ENCODE measurements at places on chromosomes 5 and 9.
A peak's percentile ranks its signal among the peaks of the same experiment; 100 is the strongest.

DNA sequence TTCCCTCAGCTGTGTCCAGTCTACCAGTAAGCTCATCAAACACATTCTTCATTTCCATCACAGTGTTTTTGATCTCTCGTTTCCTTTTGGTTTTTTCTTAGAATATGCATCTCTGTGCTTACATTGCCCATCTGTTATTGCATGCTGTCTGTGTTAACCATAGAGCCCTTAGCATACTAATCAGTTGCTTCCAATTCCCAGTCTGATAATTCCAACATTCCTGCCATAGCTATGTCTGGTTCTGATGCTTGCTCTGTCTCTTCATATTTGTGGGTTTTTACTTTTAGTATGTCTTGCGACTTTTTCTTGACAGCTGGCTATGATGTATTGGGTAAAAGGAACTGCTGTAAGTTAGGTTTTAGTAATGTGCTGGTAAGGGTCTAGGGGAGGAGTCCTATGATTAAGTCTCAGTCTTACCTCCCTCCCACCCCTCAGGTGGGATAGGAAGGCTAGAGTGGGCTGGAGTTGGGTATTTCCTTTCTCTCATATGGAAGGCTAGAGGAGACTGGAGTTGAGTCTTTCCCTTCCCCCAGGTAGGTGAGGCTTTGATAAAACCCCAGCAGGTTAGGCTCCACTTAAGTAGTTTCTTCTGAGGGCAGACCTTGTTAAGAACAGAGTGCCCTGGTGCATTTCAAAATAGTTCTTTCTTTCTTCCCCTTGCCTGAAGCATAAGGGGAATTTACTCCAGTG lies 99.1 kb upstream of the RASGRF2 start:
- no peak for DNase-seq

- no peak for DNase-seq
Measured at GRCh38 chr5:58983526-58984452, 400.9 kb downstream of the RAB3C start.

DNA sequence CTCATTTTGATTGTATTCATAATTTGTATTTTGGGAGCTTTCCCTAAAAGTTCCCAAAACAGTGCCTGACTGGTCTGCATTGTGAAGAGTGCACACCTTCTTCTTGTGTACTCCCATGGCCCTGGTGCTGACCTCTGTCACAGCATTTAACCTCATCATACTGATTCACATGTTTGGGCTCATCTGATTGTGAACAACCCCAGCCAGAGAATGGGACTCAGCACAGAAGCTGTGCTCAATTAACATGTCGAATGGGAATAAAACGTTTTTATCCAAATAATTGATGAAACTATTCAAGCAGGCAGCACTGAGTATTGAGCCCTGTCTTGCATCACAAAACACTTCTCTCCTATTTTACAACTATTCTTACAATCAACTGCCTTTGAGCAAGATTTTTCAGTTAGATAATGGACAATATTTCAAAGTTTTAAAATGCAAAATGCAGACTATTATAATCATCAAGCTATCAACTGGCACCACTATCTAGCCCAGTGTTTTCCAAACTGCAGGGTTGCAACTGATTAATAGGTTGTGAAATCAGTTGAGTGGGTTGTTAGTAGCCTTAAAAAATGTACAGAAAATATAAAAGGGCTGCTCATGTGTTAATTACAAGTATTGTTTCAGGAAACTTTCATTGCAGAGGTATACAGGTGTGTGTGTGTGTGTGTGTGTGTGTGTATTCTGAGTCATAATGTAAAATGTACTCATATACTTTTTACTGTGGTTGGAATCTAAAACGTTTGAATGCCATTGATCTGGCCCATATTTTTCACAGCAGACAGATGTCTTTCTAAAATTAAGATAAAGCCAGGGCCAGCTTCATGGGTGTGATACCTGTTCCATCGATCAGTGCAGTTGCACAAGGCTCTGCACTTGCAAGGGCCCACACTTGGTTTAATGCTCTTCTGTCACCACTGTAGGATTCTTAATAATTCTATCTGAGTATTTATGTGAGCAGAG lies 190.5 kb downstream of the PIK3R1 start:
- DNase-seq = no peak

DNA sequence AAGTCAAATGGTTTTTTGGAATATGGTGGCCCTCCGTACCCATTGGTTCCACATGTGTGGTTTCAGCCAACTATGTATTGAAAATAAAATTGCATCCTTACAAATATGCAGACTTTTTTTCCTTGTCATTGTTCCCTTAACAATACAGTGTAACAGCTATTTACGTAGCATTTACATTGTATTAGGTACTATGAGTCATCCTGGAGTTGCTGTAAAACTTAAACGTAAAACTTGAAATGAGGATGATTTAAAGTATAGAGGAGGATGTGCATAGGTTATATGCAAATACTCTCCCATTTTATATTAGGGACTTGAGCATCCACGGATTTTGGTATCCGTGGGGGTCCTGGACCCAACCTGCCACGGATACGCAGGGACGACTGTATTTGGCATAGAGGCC lies 16.3 kb downstream of the SDHA start:
- no peak for DNase-seq

DNA sequence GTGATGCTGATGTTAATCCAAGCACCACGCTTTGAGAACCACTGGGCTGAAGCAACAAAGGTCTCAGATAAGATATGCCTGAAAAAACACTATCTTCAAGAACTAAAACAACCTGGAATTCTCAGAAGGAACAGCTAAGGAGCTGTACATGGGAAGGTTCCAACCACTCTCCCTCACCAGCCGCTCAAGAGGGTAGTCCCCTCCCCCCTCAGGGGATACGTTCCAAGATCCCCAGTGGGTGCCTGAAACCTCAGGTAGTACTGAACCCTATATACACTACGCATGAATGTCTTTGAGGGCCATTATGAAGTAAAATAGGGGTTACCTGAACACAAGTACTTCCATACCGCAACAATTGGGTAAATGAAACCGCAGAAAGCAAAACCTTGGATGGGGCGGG lies 1.9 kb downstream of the BOD1 start:
- DNase-seq = no peak

GRCh38 chr5:127298036-127298429 lies 7.4 kb downstream of the MEGF10 start:
- no peak for DNase-seq

DNA sequence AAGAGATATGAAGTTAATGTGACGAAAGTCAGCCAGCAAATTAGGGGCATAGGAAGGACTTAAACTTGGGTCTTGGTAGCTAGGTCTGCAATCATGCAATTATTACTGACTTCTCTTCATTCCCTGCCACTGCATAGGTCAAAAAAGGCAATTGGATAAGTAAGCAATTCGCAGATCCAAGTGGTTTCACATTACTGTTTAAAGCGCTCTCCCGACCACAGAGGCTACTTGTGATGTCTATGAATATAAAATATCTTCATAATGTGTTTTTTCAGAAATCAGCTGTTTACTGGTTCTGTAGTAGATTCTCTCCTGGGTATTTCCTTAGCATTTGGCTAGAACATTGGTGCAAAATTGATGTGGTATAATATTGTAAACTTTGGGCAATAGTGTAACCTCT lies 174.7 kb upstream of the PTGER4 start:
- DNase-seq = no peak

- DNase-seq = no peak
Measured at GRCh38 chr5:5492087-5492933, 69.8 kb downstream of the ICE1 start.

GRCh38 chr9:97315550-97315949 lies 8.1 kb downstream of the CCDC180 start:
- DNase-seq = no peak

DNA sequence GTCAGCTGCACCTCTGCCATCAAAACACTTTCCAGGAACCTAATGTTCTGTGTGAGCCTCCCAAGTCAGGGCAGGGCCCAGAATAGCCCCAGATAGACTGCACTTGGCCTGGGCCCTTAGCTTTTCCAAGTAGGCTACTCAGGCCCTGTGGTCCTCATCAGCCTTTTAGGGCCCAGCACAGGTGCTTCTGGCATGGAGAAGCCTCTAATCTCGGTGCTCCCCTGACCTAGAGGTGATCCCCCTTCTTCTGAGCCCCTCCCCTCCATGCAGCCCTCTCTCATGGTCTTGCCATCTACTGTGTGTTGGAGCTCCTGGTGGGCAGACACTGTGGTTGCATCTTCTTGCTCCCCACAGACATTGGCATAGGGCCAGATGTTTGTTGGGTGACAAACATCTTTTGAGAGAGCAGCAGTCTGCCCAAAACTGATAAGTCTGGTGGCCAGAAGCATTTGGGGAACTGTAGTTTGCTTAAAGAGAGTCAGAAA lies 28.1 kb downstream of the FRMPD1 start:
- no peak for DNase-seq

GRCh38 chr5:9537223-9538141 lies 8.4 kb downstream of the SEMA5A start:
- DNase-seq = no peak

DNA sequence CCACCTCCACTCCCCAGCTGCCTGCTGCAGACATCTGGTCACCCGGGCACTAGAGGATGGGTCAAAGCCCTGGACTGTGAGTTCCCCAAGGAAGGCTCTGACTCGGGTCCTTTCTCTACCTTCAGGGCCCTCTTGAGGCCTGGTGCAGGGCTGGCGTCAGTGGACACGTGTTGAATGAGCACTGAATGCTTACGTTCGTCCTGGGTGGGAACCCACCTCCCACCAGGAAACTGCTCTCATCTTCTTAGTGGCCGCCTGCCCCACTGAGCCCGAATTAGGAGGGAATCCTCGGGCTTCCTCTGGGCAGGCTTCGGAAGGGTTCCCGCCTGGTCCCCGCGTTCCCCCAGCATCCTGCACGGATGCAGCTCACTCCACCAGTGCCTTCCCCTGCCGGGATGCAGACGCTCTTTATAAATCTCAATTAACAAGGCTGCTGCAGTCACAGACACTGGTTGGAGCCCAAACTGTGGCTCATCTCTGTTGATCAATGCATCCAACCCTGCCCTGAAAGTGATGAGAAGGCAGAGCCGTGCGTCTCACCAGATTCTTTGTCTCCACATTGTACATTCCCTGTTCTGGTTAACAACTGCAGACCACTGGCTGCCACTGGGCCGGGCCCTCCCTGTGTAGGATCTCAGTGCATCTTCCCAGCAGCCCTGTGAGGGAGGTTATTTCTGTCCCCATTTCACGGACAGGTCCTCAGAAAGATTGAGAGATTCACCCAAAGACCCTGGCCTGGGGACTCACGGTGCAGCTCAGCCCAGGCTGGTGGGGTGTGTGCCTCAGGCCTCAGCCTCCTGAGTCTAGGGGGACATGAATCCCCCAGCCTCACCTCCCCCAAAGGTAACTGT lies 168.8 kb downstream of the GAPVD1 start:
- no peak for DNase-seq

- DNase-seq = no peak
Measured at GRCh38 chr9:112049811-112050516, 125.1 kb downstream of the SUSD1 start.

DNA sequence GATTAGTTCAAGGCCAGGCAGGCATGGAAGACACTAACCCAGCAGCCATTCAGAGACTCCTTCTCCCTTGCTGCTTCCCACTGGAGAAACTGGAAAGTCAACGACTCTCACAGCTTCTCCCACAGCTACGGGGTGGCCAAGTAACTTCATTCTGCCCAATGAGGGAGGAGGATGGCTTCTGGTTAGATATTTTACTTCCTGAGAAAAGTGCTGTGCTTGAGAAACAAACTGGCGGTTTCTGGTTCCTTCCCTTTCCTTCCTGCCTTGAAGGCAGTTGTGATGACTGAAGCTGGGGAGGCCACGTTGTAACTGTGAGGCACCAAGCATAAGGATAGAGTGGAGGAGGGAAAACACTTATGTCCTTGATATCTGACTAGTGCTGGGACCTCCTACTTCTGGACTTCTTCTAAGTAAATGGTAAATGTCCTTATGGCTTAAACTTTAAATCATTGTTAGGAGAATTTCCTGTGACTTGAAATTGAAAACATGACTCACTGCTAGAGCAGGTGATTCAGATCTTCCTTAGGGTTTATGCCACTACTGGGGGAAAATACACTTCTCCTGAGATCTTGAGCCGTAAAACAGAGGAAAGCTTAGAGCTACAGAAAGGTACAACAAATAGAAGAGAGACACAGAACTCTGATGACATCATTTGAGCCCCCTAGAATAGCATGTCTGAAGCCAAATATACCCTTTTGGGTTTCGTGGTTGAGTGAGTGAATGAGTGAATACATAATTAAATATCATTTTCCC lies 3.1 kb upstream of the GNPDA1 start:
- DNase-seq = peak; percentile 56

GRCh38 chr9:119697996-119698395 lies 328.8 kb upstream of the BRINP1 start:
- no peak for DNase-seq

DNA sequence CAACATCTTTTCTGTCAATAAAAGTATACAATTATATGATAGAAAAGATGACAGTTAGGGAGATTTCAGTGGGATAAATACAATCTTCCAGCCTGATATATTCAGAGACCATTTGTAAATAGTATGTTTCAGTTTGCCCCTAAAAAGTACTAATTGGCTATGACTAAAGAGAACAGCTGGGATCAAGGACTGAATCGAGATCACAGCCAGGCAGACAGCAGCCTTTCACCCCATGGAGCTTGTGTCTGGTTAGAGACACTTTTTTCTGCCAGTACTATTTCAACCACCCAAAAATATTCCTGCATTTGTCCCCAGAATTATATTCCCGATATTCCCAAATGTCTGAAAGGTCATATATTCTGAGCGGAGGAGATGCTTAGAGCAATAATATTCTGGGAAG lies 577.3 kb upstream of the TLE4 start:
- no peak for DNase-seq

DNA sequence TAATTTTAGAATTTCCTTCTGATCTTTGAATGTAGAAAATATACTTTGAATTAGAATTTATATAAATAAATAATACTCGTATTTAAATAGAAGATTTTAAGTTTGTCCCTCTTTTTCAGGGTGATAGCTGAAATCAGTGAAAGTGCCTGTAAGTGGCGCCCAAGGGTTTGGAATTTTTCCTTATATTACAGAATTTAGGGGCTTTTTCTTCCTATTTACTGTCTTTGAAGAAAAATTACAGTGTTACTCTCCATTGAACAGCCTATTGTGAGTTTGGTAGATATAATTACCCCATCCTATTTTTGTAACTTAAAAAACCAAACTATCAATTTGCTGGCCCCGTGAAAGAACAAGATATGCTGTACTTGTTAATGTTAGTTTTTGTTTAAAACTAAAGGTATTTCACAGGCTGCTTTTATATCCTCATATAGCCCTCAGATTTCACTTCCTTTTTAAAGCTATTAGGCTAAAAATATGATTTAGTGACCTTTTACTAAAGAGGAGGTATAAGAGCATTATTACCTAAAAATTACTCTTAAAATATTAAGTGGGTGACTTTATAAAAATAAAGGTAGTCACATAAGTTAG lies 3.2 kb downstream of the MAP3K1 start:
- no peak for DNase-seq

DNA sequence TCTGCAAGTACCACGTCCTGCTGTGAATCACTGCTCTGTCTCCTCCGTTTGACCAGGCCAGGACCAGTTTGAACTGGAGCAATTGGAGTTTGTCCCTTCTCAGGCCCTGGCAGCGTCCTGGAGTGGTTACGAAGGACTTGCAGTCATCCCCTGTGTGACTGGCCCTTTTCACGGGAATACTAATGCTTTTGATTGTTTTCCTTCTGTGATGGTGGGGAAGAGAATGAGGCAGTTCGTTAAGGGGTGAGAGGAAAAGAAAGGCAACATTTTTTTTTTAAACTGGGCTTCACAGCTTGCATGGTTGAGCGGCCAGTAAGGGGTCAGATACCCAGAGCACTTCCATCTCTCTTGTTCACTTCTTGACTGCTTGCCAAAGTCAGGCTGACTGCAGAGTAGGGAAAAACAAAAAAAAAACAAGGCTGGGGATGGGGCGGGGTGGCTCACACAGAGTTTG lies 153.5 kb upstream of the STK32A start:
- no peak for DNase-seq

- DNase-seq = no peak
Measured at GRCh38 chr5:157487358-157487757, 27.3 kb downstream of the NIPAL4 start.

- DNase-seq = no peak
Measured at GRCh38 chr5:179324760-179325295, 20.4 kb downstream of the ADAMTS2 start.

All from activated T-cell treated with anti-CD3 and anti-CD28 coated beads, Interleukin-2, amount 50 U/mL, for 1 hour (primary cell).